ENCODE measurements at places on chromosomes 16 and 17.
A peak's percentile ranks its signal among the peaks of the same experiment; 100 is the strongest.

DNA sequence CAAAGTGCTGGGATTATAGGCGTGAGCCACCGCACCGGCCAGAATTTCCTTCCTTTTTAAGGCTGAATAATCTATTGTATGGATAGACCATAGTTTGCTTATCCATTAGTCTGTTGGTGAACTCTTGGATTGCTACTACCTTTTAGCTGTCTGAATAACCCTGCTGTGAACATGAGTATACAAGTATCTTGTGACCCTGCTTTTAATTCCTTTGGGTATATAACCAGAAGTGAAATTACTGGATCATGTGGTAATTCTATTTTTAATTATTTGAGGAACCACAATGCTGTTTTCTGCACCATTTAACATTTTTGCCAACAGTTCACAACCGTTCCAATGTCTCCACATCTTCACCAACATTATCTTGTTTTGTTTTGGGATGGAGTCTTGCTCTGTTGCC lies 4.6 kb upstream of the OTOA start:
- no peak for DNase-seq

DNA sequence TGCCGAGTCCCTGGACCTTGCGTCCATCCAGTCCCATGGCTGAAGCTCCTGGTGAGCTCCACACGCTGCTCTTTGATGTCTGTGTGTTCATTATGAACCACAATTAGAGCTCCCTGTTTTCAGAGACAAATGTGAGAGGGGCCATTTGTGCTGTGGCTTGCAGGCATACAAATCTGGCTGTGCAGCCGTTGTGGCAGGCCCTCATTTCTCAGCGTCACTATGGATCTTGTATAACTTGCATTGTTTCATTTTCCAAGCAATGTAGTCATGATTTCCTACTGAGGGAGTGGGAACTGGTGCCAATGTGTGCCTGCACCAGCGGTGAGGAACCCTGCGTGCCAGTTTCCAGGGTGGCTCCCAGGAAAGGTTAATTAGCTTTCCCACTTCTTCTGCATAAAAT lies 542.6 kb downstream of the TMEM114 start:
- DNase-seq, result no peak

DNA sequence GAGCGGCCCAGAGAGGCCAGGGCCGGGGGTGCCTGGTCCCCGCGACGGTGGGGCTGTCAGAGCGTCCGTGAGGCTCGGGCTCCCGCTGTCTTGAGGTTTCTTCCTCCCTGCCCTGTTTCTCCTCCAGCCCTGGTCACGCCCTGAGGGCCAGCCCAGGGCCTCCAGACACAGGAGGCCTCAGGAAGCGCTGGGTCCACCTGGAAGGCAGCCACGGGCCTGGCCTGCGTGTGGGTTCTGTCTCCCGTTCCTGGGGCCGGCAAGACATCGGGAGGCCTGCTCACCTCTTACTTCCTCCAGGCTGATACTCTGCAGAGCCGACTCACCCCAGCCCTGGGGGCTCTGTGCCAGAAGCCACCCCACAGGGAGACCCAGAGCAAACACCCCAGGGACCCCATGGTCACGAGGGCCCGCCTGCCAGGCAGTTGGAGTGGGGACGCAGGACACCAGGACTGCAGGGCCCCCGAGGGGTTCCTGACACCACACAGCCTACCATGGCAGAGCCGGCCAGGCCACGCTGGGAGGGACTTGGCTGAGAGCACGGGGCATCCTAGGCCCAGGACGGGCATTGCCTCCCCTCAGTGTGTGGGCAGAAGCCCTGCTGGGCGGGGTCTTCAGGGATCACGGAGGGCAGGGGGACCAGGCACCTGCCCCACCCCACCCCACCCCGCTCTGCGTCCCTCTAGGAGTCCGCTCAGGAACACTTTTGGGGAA lies 18.9 kb upstream of the CACNA1H start:
- DNase-seq, result no peak

DNA sequence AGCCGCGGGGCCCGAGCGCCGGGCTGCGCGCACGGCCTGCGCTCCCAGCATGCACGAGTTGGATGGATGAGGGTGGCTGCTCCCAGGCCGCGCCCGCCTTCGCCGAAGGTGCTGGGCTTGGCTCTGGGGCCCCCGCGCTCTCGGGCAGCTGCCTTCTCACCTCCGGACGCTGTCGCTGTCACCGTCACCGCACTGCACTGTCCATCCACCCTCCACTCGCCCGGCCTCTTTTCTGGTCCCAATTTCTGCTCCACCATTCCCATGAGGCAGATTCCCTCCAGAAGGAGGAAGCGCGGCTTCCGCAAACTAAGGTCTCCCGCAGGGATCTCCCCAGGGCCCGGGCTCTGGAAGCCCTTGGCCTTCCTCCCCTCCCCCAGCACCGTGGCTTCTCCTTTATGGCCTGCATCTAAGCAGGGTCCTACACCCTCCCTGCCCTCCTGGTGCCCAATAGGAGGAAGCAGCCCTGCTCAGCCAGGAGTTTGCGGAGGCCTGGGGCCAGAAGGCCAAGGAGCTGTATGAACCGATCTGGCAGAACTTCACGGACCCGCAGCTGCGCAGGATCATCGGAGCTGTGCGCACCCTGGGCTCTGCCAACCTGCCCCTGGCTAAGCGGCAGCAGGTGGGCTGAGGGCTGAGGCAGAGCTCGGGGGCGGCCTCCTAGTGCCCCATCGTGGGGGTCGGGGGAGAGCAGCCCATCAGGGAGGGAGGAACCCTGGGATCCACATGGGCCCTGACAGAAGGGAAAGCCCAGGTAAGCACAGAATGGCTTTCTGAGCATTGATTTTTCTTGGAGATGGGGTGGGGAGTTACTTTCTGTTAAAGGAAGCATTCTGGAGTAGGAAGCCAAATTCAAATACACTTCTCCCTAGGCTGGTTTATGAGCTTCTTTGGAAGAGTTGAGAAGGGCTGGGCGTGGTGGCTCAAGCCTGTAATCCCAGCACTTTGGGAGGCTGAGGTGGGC lies 899 bp downstream of the ACE start:
- no peak for DNase-seq

DNA sequence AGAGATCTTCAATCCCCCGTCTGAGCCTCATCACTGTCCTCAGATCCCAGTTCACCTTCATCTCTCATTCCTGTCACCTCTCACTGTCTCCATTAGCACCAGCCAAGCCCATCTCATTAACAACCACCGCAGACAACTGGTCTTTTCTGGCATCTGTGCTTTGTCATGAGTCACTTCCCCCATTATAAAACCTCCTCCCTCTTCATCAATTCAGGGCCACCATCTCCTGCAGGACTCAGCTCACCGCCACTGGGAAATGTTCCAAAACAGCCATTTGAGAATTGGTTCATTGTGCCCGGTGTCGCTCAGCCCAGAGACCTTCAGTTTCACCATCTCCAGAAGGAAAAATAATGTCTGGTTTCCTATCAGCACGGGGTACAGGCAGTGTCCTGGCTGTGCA lies 56.9 kb upstream of the TEKT3 start:
- no peak for DNase-seq

DNA sequence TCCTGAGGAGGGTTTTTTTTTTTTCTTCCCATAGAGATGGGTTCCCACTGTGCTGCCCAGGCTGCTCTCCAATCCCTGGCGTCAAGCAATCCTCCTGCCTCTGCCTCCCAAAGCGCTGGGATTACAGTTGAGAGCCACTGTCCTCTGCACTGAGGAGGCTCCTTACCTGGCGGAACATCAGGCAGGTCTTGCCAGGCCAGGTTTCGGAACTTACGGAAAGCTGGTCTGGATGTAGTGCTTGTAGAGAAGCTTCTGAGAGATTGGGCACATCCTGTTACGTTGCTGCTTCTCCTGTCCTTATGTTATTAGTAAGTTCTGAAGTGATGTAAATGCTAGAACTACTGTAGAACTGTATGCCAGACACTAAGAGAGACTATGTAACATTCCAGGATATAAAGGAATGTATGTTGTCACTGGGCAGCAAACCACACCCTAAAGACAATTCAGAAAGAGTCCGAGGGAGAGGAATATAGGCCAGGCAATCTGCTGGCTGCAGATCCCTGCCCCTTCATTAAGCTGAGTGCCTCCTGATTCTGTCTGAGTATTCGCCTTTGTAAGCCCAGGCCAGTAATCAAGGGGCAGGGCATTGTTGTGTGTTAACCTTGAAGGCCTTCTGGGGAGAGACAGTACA lies 21.1 kb downstream of the ETV4 start:
- DNase-seq, result no peak

DNA sequence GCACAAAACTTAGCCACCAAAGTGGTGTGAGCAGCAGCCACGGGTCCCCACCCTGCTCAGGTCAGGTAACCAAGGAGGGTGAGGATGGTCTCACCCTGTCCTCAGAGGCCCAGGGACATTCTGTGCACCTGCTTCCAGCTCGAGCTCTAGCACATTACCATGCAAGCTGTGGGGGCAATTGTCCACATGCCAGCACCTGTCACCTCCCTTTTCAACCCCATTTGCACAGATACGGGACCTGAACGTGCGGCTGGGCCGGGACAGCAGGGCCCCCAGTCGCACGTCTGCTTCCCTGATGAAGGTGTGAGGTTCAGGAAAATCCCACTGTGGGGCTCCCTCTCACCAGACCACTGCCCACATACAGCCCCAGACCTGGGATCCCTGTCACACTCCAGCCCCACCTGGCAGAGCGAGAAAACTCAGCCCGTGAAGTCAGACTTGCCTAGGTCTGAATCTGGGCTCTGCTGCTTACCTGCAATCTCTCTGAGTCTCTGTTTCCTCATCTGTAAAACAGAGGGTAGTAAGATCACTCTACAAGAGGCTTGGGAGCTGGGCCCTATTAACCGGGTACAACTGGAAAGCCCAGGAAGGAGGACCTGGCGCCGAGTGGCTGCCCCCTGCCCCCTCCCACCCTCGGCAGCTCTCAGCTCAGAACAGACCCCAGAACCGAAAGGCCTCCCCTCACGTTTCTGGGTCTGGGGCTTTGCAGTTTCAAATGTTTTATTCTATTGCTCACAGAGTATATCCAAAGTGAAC lies 7.9 kb downstream of the WFIKKN2 start:
- no peak for DNase-seq

DNA sequence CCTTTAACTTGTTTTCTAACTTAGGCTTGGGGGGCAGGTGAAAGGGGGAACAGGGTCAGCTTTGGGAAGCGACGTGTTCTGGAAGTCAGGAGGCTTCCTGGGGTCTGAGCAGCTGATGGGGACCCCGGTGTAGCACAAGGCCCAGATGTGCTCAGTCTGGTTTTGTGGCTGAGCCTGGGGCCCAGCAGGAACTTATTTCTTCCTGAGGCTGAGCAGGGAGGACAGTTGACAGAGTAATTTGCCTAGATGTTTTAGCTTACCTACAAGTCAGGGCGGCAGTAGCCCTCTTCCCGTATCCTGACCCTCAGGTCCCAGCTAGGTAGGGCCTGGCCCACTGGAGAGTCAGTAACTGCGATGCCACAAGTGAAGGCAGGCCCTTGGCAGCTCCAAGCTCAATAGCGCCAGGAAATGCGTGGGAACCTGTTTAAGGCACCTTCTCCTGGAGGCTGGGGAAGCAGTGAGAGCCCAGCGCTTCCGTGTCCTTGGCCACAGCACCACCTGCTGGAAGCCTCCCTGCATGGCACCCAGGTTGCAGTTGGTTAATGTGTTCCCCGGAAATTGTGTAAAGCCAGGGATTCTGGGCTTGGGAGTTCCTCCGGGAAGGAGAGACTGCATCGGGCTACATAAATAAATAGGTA lies 5.2 kb downstream of the CCR7 start:
- DNase-seq, result peak; percentile 45

DNA sequence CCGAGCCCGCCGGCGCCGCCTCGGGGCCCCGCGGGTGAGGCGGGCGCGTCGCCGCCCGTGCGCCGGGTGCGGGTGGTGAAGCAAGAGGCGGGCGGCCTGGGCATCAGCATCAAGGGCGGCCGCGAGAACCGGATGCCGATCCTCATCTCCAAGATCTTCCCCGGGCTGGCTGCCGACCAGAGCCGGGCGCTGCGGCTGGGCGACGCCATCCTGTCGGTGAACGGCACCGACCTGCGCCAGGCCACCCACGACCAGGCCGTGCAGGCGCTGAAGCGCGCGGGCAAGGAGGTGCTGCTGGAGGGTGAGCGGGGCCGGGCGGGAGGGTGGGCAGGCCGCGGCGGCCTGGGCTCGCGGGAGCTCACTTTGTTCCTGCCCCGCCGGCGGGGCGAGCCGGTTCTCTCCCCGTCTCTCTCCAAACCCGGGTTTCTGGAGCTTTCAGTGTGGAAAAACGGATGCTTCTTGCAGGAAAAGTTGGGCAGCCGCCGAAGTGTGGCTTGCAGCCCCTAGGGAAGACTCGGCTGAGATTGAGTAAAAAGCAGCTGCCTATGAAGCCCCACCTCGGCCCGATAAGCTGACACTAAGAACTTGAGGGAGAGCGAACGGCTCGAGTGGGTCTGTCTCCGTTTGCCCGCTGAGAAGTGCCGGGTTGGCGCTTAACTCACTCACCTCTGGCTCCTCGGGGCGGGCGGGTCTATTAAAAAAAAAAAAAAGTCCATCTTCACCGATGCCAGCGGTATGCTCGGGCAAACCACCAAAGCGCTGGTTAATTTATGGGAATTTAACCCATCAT lies 677 bp downstream of the SNTB2 start:
- DNase-seq, result peak; percentile 32

GRCh38 chr16:51419768-51420167 lies 268.7 kb upstream of the SALL1 start:
- DNase-seq, result no peak

- DNase-seq, result no peak
These were observed 1.6 kb upstream of the KREMEN2 start for GRCh38 chr16:2962334-2963073.

Measured in bone marrow (tissue), 2 donors.